ENCODE measurements at places on chromosomes 16 and 17. TPM values are rescaled to one million over a fixed set of nuclear protein-coding genes. Genes with fewer than 3 reads are reported as not detected.

The ZMYND15 gene
- 1.4 TPM for total RNA-seq

The MRPS34 gene
- total RNA-seq = 47.1 TPM

The CSH1 gene
- not detected for total RNA-seq

The SULT1A4 gene
- 1.2 TPM for total RNA-seq

The TBC1D3E gene
- not detected for total RNA-seq

The TP53TG3B gene
- total RNA-seq = not detected

DNA sequence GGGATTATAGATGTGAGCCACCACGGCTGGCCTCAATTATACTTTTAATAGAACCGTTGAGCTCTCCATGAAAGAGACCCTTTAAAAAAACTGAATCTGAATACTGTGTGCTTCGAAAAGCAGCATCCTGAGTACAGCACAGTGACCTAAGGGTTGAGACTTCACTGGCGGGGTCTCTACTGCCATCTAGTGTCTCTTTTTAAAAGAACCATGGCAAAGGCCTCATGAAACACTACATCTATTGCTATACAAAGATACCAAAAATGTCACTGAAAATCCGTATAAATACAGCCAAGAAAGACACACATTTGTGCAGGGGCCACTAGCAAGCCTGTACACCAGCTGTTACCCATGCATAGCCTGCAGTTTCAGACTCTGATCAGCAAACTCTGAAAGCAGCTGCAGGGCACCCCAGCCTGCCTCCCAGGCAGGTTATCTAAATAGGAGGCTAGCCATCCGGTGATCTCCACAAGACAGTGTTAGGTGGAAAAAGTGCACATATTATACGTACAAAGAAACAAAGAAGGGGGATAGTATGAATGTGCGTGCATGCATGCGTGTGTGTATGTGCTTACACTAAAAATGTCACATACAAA lies 35.3 kb downstream of the NPLOC4 start:
- H3K4me3 ChIP-seq = no peak overlapping the region
- peaks cover 11% of the 10 kb centered on the region for H3K4me1 ChIP-seq
- H3K36me3 ChIP-seq = peaks cover 78% of the 10 kb centered on the region
- no peak overlapping the region for H3K27ac ChIP-seq

DNA sequence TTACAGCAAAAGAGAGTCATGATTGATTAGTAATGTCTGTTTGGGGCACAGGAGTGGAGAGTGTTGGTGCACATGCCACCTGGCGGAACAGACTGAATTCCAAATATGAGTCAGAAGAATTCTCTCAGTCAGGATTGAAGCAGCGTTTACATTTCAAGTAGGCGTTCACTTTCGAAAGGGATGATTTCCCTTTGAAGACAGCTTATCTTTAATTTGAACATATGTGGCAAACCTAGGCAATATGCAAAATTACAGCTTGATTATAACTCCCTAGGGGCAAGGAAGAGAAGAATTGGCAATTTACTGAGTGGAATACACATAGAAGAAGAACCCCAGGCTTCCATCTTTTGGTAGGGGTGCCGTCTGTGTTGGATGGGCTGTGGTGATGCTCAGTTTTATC lies 235.8 kb downstream of the HAPSTR1 start:
- H3K27ac ChIP-seq = no peak overlapping the region
- no peak for DNase-seq
- H3K4me3 ChIP-seq = no peak overlapping the region
- no peaks in the 10 kb centered on the region for H3K4me1 ChIP-seq
- no peaks in the 10 kb centered on the region for H3K27me3 ChIP-seq

DNA sequence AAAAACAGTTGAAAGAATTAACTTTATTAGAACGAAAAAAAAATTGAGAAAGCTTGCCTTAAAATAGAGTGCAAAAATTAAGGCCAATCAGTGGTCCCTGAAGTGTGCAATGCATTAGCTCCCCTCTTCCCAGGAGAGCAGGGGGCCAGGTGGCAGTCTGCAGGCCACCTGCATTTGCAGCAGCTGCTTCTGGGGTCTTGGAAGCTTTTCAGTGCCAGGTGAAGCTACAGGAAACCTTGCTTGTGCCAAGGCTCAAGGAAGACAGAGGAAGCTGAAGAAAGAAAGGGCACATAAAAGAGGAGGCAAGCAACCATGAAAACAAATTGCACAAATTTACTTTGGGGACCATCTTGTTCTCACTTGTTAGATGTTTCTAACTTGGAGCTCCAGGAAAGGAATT lies 50.5 kb upstream of the MTMR4 start:
- H3K27me3 ChIP-seq = no peaks in the 10 kb centered on the region
- H3K4me3 ChIP-seq = no peak overlapping the region
- H3K4me1 ChIP-seq = no peaks in the 10 kb centered on the region
- no peaks in the 10 kb centered on the region for H3K36me3 ChIP-seq
- H3K27ac ChIP-seq = no peak overlapping the region

- DNase-seq = no peak
- no peaks in the 10 kb centered on the region for H3K36me3 ChIP-seq
- no peaks in the 10 kb centered on the region for H3K4me1 ChIP-seq
- H3K4me3 ChIP-seq = no peak overlapping the region
- H3K27ac ChIP-seq = no peak overlapping the region
Observed at GRCh38 chr17:37830151-37830993, 85.5 kb upstream of the HNF1B start.

- H3K4me1 ChIP-seq = no peaks in the 10 kb centered on the region
- no peak overlapping the region for H3K27ac ChIP-seq
- H3K4me3 ChIP-seq = no peak overlapping the region
- peaks cover 32% of the 10 kb centered on the region for H3K27me3 ChIP-seq
- H3K36me3 ChIP-seq = no peaks in the 10 kb centered on the region
Observed at GRCh38 chr16:86424985-86425384, 85.3 kb upstream of the FOXF1 start.

GRCh38 chr16:9837481-9837880 lies 344.7 kb downstream of the GRIN2A start:
- no peak for DNase-seq
- no peaks in the 10 kb centered on the region for H3K4me1 ChIP-seq
- H3K4me3 ChIP-seq = no peak overlapping the region
- no peaks in the 10 kb centered on the region for H3K36me3 ChIP-seq

DNA sequence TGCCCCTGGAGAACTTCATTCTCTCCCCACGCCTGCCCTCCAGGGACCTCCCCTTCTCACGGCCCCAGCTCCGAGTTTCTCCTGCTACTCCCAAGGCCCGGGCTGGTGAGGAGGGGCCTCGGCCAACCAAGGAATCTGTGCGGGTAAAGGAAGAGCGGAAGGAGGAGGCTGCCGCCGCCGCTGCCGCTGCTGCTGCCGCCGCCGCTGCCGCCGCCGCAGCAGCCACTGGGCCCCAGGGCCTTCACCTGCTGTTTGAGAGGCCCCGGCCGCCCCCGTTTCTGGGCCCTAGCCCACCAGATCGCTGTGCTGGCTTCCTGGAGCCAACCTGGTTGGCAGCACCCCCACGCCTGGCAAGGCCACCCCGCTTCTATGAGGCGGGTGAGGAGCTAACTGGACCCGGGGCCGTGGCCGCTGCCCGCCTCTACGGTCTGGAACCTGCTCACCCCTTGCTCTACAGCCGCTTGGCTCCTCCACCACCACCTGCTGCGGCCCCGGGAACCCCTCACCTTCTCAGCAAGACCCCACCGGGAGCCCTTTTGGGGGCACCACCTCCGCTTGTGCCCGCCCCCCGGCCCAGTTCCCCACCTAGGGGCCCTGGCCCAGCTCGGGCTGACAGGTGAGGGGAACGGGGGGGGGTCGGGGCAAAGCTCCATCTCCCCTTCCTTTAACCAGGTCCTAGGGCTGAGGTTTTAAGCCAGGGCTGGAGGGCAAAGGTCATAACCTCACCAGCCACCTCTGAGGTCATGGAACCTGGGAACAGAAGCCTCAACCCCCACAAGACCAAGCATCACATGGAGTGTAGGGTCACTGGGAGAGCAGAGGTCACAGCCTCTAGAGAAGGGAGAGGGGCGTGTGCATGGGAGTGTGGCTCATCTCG lies 11.0 kb downstream of the FBRS start:
- peak; percentile 67 for DNase-seq
- no peak overlapping the region for H3K27ac ChIP-seq
- H3K4me1 ChIP-seq = peaks cover 7% of the 10 kb centered on the region
- peaks cover 60% of the 10 kb centered on the region for H3K36me3 ChIP-seq

DNA sequence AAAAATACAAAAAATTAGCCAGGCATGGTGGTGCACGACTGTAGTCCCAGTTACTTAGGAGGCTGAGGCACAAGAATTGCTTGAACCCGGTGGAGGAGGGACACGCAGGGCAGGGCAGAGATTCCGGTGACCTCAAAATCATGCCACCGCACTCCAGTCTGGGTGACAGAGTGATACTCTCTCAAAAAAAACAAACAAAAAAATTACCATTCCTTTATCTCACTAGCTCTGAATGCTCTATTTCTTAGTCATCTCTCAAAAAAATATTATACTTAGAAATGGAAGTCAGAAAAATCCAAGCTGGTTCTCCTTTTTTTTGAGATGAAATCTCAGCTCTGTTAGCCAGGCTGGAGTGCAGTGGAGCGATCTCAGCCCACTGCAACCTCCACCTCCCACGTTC lies 40.8 kb downstream of the SPOP start:
- no peak overlapping the region for H3K4me3 ChIP-seq
- H3K27ac ChIP-seq = peak overlapping the region; percentile 66
- H3K27me3 ChIP-seq = no peaks in the 10 kb centered on the region
- no peaks in the 10 kb centered on the region for H3K36me3 ChIP-seq
- H3K4me1 ChIP-seq = peaks cover 37% of the 10 kb centered on the region

DNA sequence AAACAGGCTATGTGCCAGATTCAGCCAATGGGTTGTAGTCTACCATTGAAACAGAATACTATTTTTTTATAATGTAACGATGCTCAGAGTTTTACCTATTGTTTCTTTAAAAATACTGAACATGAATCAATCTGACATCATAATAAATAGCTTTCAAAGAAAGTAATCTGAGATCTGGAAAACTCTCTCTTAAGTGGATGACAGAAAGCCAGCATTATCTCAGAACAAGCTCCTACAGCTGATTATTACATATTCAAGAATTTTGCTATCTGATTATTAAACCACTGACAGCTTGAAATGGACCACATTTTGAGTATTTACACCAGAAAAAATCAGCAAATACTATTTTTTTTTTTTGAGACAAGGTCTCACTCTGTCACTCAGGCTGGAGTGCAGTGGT lies 484.2 kb upstream of the SOX9 start:
- no peaks in the 10 kb centered on the region for H3K27me3 ChIP-seq
- H3K27ac ChIP-seq = no peak overlapping the region
- H3K4me1 ChIP-seq = peaks cover 27% of the 10 kb centered on the region
- H3K36me3 ChIP-seq = no peaks in the 10 kb centered on the region
- no peak overlapping the region for H3K4me3 ChIP-seq

- no peaks in the 10 kb centered on the region for H3K27me3 ChIP-seq
- no peaks in the 10 kb centered on the region for H3K36me3 ChIP-seq
- H3K27ac ChIP-seq = no peak overlapping the region
- DNase-seq = peak; percentile 43
Observed at GRCh38 chr17:2860045-2860444, 63.8 kb downstream of the RAP1GAP2 start.

- no peaks in the 10 kb centered on the region for H3K27me3 ChIP-seq
- H3K4me3 ChIP-seq = no peak overlapping the region
- H3K4me1 ChIP-seq = peaks cover 4% of the 10 kb centered on the region
- H3K27ac ChIP-seq = no peak overlapping the region
- no peaks in the 10 kb centered on the region for H3K36me3 ChIP-seq
Observed at GRCh38 chr17:64015447-64015846, 5.0 kb downstream of the ICAM2 start.

DNA sequence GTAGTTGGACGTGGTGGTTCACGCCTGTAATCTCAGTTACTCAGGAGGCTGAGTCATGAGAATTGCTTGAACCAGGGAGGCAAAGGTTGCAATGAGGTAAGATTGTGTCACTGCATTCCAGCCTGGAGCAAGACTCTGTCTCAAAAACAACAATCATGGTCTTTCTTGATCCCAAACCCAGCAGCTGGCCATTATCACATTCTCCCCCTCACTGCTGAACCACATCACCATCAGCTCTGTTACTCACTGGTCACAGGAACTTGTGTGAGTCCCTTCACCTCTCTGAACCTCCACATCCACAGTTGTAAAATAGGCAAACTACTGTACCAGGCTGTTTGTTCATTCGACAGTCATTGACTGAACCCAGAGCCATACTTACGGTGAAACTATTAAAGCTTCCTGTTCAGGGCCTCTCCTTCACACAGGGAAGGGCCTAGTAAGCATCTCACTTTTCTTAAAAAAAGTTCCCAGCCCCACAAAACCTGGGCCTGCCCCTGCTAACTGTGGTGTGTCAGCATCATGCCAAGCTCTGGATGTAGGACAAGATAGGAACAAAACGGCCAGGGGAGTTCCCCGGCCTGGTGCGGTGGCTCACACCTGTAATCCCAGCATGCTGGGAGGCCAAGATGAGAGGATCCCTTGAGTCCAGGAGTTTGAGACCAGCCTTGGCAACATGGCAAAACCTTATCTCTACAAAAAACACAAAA lies 104.7 kb downstream of the COPRS start:
- H3K27me3 ChIP-seq = no peaks in the 10 kb centered on the region
- H3K4me3 ChIP-seq = no peak overlapping the region
- peak; percentile 93 for DNase-seq
- H3K4me1 ChIP-seq = peaks cover 16% of the 10 kb centered on the region
- H3K27ac ChIP-seq = peak overlapping the region; percentile 88

GRCh38 chr17:47376247-47376646 lies 52.5 kb downstream of the EFCAB13 start:
- DNase-seq = no peak
- no peaks in the 10 kb centered on the region for H3K27me3 ChIP-seq
- no peaks in the 10 kb centered on the region for H3K36me3 ChIP-seq
- H3K27ac ChIP-seq = no peak overlapping the region
- H3K4me3 ChIP-seq = no peak overlapping the region
- H3K4me1 ChIP-seq = no peaks in the 10 kb centered on the region

Data from osteoblast (primary cell).